Hypothalamus (tissue), 51 donors: ENCODE measurements at places on chromosomes 6 and 20.
A peak's percentile ranks its signal among the peaks of the same experiment; 100 is the strongest.

- DNase-seq, result no peak
These were observed 92.4 kb downstream of the NCR2 start for GRCh38 chr6:41427642-41428335.

- no peak for DNase-seq
These were observed 43.9 kb upstream of the CLIC5 start for GRCh38 chr6:46059608-46060007.

DNA sequence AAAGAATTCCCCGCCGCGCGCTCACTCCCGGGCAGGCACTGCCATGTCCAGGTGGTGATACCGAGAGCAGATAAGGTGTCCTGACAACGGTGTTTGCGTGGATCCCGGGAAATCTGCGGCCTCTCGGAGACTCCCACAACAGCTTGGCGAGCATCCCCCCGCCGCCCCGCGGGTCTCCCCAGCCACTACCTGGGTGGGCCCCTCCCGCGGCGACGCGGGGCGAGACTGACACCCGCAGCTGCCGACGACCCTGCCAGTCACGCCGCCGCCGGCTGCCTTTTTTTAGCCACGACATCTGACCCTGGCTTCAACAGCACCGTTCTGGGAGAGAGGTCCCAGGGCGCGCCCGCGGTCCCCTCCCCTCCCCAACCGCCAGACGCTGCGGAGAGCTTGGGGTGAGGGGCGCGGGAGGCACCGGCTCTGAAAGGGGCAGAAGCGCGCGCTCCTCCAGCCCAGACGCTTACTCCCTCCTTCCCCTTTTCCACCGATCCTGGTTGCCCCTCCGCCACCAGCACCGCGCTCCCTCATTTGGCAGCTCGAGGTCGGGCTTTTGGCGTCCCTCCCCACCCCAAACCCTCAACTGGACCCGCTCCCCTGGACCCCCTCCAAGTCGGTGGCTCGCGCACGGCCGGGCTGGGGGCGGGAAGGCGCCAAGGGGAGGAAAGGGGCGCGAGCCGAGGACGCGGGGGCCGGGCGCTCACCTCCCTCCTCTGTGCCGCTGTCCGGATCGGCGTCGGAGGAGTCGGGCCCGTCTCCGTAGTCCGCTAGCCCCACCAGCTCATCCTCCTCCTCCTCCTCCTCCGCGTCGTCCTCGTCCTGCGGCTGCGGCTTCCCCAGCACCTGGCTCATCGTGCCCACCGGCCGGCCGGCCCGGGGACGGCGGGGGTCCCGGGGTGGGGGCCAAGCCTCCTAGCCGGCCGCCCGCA lies 665 bp downstream of the RRAGD start:
- DNase-seq, result peak; percentile 35

DNA sequence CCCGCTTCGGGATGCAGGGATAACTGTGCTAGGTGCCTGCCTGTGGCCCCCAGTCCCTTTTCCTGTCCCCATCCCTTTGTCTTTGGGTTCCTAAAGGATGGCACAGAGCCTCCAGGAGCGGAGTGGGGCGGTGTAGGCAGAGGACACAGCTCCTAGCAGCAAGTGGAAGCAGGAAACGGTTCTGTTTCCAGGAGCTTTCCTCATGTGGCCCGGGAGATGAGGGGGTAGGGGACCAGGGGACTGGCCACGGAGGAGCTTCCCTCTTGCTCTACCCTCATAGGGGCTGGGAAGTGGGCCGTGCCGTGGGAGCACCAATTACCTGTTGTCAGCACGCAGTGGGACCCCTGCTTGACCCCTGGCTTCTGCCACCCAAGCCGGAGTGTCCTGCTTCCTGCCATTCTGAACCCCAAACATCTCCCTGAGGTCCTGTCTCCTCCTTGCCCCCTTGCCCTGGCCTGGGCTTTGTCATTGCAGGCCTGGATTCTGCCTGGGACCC lies 76.9 kb downstream of the SRC start:
- DNase-seq, result no peak

DNA sequence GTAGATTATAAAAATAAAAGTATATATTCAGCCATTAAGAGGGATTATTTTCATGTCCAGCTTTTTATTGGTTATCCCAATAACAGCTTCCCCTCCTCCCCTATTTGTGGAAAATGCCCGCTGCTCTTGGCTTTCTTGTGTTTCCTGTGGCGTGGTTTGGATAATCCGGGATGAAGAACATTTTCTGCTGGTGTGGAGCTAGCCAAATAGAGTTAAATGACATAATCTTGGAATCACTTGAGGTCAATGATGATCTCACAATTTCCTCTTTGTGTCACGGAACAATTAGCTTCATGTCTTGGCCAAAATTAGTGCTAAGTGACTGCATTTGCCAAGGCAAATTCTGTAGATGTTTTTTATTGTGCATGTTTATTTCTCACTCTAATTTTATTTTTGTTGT lies 394.0 kb downstream of the LAMA2 start:
- DNase-seq, result no peak

DNA sequence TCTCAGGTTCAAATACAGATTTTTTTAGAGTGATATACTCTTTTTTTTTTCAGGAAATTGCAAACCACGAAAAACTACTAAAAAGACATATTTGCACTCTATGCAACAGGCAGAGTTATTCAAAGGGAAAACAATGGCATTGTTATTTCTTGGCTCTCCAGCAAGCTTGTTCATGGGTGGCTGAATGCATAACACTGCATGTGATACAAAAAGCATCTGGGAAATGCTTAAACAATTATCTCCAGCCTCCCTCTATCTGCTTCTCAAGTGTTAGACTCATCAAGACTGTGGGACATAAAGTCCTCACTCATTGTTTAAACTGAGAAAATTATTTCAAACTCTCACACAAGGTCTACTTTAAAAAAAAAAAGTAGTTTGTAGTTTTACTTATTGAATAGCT lies 7.3 kb upstream of the COL12A1 start:
- no peak for DNase-seq

DNA sequence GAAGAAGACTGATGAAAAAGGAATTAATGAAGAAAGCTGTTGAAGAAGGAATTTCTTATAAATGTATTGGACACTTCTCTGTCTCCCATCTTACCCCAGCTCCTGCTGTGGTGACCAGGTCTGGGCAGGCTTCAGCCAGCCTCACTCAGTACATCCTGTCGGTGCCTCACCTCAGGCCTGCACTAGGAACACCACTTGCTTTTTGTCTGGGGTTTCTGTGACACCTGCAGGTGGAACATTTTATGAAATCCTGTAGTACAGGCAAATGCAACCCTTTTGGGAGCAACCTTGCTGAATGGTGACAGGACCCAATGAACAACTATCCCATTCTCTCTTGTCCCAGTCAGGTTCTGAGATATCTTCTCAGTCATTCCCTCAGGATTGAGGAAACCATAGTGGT lies 129.7 kb downstream of the PRDM13 start:
- DNase-seq, result no peak

GRCh38 chr6:4560221-4561077 lies 215.8 kb upstream of the CDYL start:
- DNase-seq, result no peak

GRCh38 chr6:84785671-84786070 lies 21.3 kb upstream of the TBX18 start:
- DNase-seq, result no peak
